Upper lobe of left lung (tissue), 6 donors: ENCODE measurements at places on chromosomes 1 and 21. TPM values are rescaled to one million over a fixed set of nuclear protein-coding genes. Genes with fewer than 3 reads are reported as not detected.

DNA sequence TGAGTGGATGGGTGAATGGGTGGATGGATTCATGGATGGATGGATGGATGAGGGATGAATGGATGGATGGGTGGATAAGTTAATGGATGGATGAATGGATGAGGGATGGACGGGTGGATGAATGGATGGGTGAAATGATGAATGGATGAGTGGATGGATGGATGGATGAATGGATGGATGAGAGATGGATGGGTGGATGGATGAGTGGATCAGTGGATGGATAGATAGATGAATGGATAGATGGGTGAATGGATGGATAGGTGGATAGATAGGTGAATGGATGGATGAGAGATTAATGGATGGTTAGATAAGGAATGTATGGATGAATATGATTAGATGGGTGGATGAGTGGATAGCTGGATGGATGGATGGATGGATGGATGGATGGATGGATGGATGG is 313.5 kb downstream of the NPHP4 start:
- no peak for DNase-seq

Gene LCE2C
- total RNA-seq, result not detected

GRCh38 chr1:151187205-151187604 is 2.8 kb downstream of the VPS72 start:
- no peak for DNase-seq

- DNase-seq, result no peak
These were observed 25.1 kb upstream of the LSS start for GRCh38 chr21:46253610-46254124.

DNA sequence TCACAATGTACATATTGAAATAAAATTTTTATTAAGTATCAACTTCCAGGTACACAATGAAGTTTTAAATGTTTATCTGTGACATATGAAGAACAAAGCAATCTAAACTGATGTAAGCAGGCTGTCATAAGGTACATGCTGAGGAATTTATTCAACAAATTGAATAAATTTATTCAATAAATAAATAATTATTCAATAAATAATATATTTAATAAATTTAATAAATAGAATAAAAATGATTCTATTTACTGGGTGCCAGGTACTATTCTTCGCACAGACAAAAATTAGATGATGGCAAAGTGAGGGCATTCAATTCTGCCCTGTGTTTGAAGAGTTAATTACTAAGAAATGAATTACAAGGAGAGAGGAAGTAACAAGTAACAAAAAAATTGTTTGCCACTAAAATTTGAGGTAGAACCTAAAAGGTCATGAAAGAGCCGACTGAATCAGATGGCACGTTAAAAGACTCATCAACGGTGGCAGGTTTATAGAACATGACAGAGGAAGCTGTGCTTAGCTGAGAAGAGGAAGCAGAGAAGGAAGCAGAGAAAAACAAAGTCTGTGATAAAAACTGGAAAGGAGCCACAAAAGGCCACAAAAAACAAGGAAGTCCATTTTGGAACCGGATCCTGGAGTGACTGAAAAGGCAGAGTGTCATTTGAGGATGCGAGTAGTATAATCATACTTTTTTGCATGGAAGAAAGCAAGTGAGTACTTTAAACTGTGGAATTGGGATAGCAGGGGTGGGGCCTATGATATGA is 2.2 kb upstream of the USP24 start:
- no peak for DNase-seq

Gene OLIG2
- not detected for total RNA-seq
